ENCODE measurements at places on chromosomes 1 and 21.

DNA sequence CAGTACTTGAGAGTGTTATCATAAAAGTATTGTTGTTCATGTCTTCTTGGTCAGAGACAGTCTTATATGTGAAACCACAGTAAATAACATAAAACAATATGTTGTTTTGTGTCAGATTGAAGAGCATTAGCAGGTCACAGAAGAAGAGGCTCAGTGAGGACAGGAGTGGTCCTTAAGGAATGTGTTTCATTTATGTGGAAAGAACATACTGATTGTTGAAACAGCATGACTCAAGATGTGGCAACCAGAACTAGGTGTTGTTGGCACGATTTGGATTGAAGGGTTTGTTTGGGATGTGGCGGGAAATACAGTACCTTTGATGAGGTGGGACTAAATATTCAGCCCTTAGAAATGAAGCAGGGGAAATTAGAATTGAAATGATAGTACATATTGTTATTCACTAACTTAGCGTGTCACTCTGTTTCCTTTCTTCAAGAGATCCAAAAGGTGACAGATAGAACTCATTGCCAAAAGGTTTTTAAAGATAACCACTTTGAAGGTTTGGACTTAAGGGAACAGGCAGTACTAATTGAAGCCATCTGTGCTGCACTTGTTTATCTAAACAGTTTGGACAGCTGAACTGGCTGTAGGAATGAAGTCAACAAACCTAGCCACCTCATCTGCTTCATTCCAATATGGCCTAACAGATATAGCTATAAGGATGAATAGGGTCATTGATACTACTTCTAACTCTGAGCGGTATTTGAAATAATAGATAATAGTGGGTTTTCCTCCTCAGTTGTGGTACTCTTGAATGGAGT is 14.4 kb downstream of the RALGPS2 start:
- no peak for DNase-seq

DNA sequence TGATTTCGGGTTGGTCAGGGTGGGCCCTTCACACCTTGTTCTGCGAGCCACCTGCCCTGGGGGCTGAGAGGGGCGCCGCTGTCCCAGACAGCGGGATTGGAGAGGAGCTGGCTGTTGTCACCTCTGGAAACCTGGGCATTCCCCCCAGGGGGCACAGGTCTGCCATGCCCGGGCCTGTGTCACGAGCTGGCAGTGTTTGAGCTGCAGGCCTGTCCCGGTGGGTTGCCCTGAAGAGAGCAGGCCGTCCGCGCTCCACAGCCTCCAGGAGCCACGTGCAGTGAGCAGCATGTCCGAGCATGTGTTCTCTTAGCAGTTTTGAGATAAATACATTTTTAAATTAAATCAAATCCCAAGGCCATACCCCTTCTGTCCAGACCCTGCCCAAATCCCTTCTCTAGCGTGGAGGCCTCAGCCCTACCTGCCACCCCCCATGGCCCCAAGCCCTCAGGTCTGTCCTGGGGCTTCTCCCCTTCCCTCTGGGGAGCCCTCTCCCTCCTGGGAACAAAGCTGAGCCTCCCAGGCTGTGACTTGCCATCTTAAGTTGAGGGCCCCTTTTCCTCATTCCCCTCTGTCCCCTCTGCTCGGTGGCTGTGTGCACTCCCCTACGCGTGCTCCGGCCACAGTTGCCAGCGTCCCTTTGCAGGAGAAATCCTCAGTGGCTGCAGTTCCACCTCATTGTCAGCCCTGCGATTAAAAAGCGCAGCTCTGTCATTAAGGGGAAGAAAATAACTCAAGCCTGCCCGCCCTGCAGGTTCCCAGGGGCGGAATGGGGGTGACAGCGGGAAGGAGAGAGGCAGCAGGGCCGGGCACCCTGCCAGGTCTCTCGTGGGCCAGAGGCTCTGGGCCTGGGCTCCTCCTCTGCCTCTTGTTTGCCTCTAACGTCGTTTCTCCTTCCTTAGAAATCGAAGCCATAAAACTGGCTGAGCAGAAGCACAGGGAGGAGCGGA is 26.6 kb downstream of the SLX9 start:
- no peak for DNase-seq

DNA sequence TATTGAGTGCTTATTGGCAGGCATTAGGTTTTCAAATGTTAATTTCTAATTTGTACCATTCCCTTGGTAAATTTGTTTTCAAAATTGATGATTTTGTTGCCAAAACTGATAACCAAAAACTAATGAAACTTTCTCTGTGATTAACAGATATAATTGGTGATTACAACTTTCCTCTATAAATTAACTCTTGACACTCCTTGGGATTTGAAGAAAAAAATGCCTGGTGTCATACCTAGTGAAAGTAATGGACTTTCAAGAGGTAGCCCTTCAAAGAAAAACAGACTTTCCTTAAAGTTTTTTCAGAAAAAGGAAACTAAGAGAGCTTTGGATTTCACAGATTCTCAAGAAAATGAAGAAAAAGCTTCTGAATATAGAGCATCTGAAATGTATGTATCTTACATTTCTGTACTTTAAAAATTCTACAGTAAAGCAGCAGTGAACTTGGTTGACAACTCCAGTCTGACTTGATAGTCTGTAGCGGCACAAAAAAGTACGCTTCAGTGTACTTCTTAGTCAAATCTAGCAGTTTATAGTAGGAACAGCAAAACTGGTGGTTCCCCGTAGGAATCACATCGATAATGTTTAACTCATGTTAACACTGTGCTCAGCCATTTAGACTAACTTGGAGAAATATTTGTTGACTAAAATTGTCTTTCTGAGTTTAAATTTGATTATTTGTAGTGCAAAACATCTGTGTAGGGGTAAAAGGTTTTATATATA is 3.0 kb downstream of the USP1 start:
- no peak for DNase-seq

DNA sequence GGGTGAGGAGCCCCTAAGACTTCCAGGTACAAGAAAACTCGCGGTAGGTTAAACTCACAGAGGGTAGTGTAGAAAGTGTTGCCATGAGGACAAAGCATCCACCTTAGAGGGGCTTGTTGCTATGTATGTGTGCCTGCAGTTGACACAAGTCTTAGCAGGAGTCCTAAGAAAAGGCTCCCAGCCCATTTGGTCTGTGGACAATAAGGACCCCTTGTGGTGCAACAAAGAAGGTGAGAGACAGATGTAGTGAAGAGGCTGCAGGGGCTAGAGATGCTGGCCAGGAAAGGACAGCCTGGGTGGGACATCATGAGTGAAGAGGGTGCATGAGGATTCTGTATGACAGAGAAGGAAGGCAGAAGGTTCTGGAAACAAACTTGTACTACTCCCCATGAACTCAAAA is 36.3 kb upstream of the IL10 start:
- no peak for DNase-seq

- no peak for DNase-seq
These were observed 71.3 kb downstream of the RIPK4 start for GRCh38 chr21:41695513-41695912.

GRCh38 chr1:62181532-62181931 is 13.1 kb upstream of the L1TD1 start:
- DNase-seq, result no peak

DNA sequence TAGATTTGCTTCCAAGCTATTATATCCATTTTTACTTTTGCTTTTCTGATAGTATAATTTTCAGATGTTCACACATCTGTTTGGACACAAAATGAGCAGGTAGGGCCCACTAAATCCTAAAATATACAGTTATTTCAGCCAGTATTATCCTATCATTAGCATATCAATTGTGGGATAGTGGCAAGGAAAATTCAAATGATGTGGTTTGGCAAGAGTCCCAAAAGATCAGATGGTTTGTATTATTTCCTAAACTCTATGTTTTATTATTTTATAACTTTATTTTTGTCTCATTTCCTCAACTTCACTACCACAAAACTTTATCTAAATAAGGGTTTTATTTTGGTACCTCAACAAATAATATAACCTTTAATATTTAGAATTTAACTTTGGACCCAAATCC is 1659.6 kb downstream of the NCAM2 start:
- DNase-seq, result no peak

GRCh38 chr1:56413671-56414199 is 165.6 kb downstream of the PLPP3 start:
- DNase-seq, result no peak

GRCh38 chr1:13860031-13860430 is 160.0 kb downstream of the PRDM2 start:
- no peak for DNase-seq

DNA sequence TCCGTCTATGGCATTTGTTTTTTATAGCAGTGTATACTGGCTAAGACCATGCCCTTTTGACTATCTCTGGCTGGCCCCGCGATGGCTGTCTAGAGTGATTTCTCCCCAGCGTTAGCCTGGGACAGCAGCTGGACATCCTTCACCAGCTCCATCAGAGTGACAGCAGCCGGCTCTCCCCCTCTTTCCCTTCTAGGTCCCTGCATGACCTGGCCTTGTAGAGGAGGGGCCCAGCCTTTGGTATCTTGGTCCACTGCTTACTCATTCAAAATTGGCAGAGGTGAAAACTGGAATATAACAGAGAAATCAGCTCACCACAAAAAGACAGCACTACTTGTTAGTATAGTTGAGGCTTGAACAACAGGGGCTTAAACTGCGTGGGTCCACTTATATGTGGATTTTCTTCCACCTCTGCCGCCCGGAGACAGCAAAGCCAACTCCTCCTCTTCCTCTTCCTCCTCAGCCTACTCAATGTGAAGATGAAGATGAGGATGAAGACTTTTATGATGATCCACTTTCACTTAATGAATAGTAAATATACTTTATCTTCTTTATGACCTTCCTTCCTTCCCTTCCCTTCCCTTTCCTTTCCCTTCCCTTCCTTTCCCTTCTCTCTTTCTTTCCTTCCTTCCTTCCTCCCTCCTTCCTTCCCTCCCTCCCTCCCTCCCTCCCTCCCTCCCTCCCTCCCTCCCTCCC is 29.4 kb upstream of the B3GALNT2 start:
- DNase-seq, result no peak

GRCh38 chr1:170618421-170618820 is 45.5 kb upstream of the PRRX1 start:
- no peak for DNase-seq
